DMS153 (cell line): ENCODE measurements at places on chromosomes 12 and 14.

GRCh38 chr14:92890830-92891588, 31.9 kb upstream of the CHGA start:
- peak; percentile 96 for DNase-seq

DNA sequence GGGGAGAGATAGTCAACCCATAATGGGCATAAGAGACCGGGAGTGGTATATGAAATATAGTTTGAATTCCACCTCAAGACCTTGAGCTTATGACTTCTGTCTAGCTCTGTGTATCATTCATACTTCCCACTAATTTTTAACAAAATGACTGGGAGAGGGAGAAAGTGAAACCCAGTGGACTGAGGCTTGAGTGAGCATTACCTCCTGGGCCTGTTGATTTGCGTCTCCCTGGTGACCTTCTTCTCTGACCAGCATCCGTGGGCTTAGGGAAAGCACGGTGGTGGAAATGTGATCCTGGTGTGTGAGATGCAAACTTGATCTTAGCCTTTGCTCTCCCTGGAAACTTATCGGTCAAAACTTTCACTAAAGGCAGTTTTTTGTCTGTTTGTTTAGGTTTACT, 207.9 kb upstream of the BCL2L14 start:
- DNase-seq: no peak

GRCh38 chr12:104641862-104642261, 185.1 kb downstream of the CHST11 start:
- DNase-seq: no peak

- DNase-seq: no peak
These were observed 24.5 kb downstream of the MMP17 start for GRCh38 chr12:131852551-131853299.

DNA sequence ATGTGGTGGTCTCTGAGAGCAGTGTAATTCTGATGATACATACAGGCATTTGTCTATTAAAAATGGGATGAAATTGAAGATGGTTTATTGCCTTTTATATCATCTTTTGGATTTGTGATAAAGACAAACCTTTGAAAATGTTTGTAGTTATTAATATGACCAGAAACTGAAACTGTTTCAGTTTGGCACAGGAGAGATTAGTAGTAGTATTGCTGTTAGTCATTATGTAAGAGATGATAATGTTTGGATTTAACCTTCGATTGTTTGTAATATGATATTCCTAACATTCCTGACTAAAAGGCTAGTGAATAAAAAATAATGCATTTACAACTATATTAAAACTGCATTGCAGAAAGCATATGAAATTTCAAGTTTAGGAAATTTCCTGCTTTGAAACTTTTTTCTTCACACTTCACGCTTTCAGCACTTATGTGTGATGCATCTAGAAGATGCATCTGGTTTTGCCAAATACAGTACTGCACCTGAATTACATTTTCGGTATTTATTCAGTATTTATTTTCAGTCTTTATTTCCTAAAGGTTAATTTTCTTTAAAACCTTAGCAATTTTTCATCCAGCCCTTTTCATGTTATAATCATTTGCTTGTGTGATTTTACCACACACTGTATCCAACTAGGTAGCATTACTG, 25.5 kb downstream of the ADIPOR2 start:
- DNase-seq: no peak

- peak; percentile 63 for DNase-seq
These were observed 75.2 kb upstream of the FBRSL1 start for GRCh38 chr12:132414634-132415326.

DNA sequence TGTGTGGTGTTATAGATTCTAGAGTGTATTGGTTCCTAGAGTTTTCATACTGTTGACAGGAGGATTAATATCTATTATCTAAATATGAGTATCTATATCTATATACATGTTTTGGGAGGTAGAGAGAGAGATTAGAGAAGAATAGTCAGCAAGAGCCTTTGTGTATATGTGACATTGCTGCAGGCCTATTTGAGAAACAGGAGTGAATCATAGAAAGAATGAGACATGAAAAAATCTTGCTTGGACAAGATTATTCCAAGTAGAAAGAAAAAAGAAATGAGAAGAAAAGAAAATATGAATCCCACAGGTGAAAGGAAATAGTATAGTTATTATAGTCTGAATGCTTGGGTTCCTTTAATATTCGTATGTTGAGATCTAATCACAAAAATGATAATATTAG, 720.4 kb downstream of the RERGL start:
- DNase-seq: no peak

DNA sequence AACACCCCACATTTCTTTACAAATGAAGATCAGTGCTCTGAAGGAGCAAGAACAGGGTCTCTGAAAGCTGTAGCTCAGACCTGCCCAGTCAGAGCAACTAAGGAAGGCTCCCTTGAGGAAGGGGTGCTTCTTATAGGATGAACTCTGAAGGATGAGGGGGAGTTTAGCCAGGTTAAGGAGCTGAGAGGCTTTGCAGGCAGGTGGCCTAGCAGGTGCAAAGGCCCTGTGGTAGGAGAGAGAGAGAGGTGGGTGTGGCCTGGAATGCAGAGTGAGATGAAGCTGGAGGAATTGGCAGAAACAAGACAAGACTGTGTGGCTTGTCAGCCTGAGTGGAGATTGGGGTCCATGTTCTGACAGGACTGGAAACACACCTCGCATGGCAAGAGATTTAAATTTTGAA, 20.5 kb upstream of the FAM222A start:
- no peak for DNase-seq

DNA sequence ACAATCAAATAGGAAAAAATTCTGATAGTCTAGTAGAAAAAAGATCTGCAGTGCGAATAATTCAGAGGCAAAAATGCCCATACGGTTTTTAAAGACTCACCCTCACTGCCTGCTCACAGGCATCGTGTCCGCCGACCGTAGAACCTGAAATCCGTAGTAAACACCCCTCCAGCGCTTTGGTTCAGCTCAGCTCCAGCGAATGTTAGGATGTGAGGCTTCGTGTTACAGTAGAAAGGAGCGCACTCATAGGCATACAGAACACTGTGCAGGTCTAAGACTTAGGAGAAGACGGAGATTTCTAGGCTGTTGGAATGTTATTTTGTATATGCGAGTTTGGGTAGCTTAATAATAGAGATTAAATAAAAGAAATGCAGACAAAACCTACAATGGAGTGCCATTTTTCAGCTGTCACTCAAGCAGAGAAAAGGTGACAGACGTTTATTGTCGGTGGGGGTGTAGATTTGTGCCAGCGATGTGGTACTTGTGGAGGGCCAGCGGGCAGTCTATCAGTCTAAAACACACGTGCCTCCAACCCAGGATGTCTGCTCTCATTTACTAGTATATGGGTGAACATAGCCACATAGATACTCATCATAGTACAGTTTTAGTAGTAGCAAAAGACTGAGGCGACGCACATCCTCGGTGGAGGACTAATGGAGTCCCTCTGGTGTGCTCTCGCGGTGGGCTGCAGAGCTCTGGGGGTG, 25.7 kb downstream of the SFSWAP start:
- DNase-seq: no peak

DNA sequence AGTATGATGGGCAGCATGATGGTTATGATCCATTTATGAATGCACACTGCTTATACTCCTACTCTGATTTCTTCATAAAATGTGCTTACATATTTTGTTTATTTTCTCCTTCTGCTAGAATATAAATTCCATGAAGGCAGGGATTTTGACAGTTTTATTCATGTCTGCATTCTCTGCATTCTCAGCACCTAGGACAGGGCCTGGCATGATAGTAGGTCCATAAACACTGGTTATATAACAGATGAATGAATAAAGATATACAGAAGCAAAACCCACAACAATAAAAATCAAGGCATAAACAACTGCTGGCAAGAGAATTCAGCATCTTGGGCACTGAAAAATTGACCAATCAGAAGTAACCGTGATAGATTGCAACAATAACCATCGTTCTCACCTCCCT, 115.4 kb downstream of the WIF1 start:
- no peak for DNase-seq

- no peak for DNase-seq
These were observed 1.8 kb upstream of the DYRK2 start for GRCh38 chr12:67646775-67647174.

- no peak for DNase-seq
These were observed 29.8 kb downstream of the FIGNL2 start for GRCh38 chr12:51818566-51819300.
